Mesenteric fat pad (tissue), 1 donor: ENCODE measurements at places on chromosomes 11 and 22. TPM values are rescaled to one million over a fixed set of nuclear protein-coding genes. Genes with fewer than 3 reads are reported as not detected.

DCHS1 gene
- total RNA-seq = 23.0 TPM

SEPTIN3 gene
- total RNA-seq = 0.55 TPM

TMEM86A gene
- total RNA-seq = 6.1 TPM

KCNK7 gene
- total RNA-seq = 1.5 TPM

- no peak for DNase-seq
Observed at GRCh38 chr11:64659417-64660144, 63.4 kb downstream of the NRXN2 start.

GRCh38 chr11:119734788-119735187, 5.8 kb upstream of the NECTIN1 start:
- no peak for DNase-seq
